ENCODE measurements at places on chromosomes 5 and 9.

GRCh38 chr5:84381502-84382362 lies 2.9 kb downstream of the EDIL3 start:
- DNase-seq = peak; percentile 21

DNA sequence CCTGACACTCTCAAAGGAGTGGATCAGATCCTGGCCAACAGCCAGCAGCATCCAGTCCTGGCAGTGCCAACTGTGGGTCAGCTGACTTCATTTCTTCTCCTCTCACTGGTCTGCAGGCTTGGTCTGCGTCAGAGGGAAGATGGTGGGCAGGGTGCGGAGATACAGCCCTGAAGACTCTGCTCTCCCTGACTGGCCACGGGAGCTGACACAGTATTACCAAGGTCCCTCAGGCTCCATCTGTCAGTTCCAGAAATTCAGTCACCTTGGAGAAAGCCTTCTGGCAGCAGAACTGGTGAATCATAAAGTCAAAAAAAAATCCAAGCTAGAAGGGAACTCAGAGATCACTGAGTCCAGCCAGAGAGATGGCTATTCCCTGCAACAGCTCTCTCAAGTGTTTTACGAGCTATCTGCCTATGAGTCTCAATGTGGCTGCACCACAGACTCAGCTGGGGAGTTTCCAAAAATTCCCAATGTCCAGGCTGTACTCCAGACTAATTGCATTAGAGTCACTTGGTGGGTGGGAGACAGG lies 27.9 kb downstream of the C1QTNF2 start:
- no peak for DNase-seq

- DNase-seq = no peak
Measured at GRCh38 chr9:107547303-107547702, 57.7 kb upstream of the KLF4 start.

GRCh38 chr5:33300209-33300742 lies 140.5 kb upstream of the TARS1 start:
- DNase-seq = no peak

- DNase-seq = no peak
Measured at GRCh38 chr5:167905919-167906853, 385.3 kb upstream of the WWC1 start.

All from femur (tissue), 1 donor.